ENCODE measurements at places on chromosomes 12 and 14. TPM values are rescaled to one million over a fixed set of nuclear protein-coding genes. Genes with fewer than 3 reads are reported as not detected.
A peak's percentile ranks its signal among the peaks of the same experiment; 100 is the strongest.

DNA sequence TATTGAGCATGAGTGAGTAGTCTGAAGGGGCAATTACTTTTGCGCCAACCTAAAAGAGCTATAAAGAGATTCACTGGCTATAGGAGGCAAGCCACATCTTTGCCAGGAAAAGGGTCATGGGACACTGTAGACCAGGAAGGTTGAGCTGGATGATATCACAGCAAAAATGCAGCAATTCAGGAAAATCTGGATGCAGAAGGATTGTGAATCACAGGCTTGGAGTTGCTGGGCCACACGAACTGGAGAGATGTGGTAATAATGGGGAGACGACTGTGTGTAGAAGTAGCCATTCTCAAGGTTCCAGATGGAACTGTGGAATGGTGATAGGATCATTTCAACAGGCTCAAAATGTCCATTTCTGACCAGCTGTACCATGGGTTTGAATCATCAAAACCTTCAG is 151.4 kb upstream of the DAAM1 start:
- H3K36me3 ChIP-seq: no peaks in the 10 kb centered on the region
- no peak overlapping the region for H3K4me3 ChIP-seq
- no peak overlapping the region for H3K27ac ChIP-seq
- no peaks in the 10 kb centered on the region for H3K4me1 ChIP-seq
- DNase-seq: no peak

DNA sequence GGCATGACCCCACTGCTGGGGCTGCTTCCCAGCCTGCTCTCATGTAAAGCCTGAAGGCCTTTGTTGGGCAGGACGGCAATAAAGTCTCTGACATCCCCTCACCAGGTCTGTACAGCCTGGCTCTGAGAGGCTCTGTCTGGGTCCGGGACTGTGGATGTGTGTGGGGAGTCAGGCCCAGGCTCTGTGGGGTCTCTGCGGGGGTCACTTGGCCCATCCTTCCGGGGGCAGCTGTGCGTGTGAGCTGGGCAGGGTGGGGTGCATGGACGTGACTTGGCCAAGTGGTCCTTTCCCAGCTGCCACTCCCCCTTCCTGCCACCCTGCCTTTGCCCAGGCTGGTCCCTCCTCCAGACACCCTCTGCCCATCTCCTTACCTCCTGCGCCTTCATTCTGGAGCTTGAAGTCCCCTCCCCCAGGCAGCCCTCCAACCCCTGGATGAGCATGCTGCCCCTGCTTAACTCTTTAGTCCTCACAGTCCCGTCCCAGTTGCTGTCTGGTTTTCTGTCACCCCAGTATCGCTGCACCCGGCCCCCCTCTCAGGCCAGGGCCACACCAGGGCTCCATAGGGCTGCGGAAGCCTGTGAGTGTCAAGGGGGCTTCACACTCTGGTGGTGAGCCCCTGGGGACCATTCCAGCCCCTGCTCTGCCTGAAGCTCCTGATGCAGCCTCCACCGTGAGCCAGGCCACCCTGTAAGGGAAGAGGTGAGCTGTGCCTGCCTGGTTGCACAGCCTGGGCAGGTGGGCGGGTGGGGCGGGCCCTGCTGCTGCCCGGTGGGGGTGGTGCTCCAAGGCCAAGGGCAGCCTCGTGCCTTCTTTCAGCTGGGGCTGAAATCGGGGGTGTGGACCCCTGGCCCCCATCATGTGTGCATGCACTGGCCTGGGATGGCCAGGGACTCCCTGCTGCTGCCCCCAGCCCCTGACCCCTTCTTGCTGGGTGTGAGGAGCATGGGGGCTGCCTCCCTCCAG is 25.5 kb upstream of the KIF26A start:
- peaks cover 7% of the 10 kb centered on the region for H3K27me3 ChIP-seq
- no peaks in the 10 kb centered on the region for H3K36me3 ChIP-seq
- no peak overlapping the region for H3K27ac ChIP-seq
- H3K4me1 ChIP-seq: peaks cover 5% of the 10 kb centered on the region
- H3K4me3 ChIP-seq: no peak overlapping the region
- peak; percentile 11 for DNase-seq

- no peak for DNase-seq
- H3K4me1 ChIP-seq: peaks cover 5% of the 10 kb centered on the region
- H3K27ac ChIP-seq: no peak overlapping the region
- no peaks in the 10 kb centered on the region for H3K36me3 ChIP-seq
- H3K27me3 ChIP-seq: no peaks in the 10 kb centered on the region
- no peak overlapping the region for H3K4me3 ChIP-seq
Observed at GRCh38 chr12:124592050-124592449, 24.6 kb upstream of the NCOR2 start.

- DNase-seq: no peak
- no peaks in the 10 kb centered on the region for H3K36me3 ChIP-seq
- H3K4me3 ChIP-seq: no peak overlapping the region
- peaks cover 16% of the 10 kb centered on the region for H3K4me1 ChIP-seq
- H3K27ac ChIP-seq: no peak overlapping the region
Observed at GRCh38 chr14:90632451-90632850, 183.8 kb downstream of the TTC7B start.

- no peak overlapping the region for H3K4me3 ChIP-seq
- H3K27ac ChIP-seq: no peak overlapping the region
- no peaks in the 10 kb centered on the region for H3K36me3 ChIP-seq
Observed at GRCh38 chr12:90987520-90987919, 17.3 kb downstream of the EPYC start.

DNA sequence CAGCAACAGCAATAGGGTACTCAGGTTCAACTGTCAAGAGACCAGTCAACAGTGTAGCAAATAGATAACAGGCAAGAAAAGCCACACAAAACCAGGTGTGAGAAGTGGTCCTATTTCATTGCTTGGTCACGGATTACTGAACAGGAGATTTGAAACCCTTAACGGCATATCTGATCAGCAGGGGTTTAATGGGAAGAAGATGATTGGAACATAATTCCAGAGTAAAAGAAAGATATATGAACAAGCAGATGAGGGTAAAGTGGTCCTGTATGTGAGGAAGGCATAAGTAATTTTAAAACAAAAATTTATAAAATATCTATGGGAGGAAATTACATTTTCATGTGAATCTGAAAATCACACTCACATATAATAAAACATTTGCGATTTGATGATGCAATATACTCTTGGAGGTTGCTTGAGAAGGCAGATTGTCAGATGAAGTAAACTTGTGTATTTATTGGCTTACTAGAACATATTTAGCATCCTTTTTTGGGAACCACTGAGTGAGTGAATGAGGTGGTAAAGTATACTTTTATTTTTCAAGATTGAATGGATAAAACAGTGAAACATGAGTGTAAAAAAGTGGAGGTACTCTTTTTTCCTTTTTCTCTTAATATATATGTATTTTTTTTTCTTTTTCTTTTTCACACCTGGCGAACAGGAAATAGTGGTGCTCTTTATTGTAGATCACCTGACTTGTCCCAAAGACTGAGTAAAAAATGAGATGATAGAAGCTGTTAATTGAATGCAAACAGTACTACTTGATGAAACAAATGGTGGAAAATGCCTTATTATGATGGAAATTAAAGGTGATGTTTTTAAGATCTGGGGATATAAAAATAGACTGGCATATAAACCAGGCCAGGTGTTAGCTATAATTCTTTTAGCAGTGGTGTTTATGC is 21.6 kb upstream of the SDR39U1 start:
- H3K4me3 ChIP-seq: no peak overlapping the region
- H3K27me3 ChIP-seq: no peaks in the 10 kb centered on the region
- no peak overlapping the region for H3K27ac ChIP-seq
- no peaks in the 10 kb centered on the region for H3K36me3 ChIP-seq
- DNase-seq: no peak

DNA sequence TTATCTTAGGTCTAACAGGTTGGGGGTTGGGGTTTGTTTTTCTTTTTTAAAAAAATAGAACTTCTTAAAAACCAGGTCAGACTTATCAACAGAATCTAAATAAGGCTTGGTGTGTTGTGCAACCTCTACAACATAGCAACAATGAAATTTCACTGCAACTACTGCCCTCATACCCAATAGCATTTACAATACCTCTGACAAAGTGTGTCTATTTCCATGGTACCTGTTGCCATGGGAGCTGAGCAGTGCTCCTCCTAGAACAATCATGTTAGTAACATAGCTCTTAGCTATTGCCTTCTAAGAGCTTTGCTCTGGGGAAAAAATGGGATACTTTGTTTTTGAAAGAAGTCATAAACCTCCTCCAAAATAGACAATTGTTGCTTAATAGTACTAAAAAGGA is 103.3 kb upstream of the CCDC175 start:
- no peaks in the 10 kb centered on the region for H3K4me1 ChIP-seq
- H3K27me3 ChIP-seq: peaks cover 2% of the 10 kb centered on the region
- peak; percentile 23 for DNase-seq

DNA sequence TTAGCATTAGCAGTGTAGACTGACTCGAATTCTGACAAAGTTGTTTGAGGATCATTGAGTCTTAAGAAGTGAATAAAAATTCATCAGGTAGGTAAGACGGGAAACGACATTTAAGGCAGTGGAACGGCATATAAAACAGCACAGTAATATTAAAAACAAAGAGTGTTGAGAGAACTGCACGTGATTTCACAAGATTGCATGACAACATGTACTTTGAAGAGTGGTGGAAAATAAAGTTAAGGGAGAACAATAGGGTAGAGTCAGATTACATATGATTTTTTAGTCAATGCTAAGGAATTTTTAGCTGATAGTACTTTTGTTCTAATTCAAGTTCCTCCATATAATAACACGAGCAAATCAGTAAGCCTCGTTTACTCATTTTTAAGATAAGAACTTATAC is 115.4 kb downstream of the SOX5 start:
- H3K27ac ChIP-seq: no peak overlapping the region
- no peaks in the 10 kb centered on the region for H3K4me1 ChIP-seq
- no peaks in the 10 kb centered on the region for H3K27me3 ChIP-seq
- DNase-seq: no peak
- H3K4me3 ChIP-seq: no peak overlapping the region

DNA sequence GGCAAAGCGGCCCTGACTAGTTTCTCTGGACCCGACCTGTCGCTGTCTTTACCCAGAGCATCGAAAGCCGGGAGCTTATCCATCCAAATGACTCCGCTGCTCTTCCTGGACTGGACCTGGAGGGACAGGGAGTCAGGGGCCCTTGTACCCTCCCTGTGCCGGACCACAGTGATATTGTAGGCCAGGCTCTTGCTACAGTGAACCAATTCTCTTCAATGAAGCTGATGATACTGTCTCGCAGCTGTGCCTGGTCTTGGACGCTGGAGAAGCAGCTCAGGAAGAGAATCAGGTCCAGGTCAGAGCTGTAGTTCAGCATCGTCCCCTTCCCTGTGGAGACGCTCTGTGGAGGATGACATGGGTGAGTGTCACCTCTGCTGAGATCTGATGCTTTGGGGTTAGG is 14.7 kb upstream of the OASL start:
- no peak for DNase-seq
- H3K36me3 ChIP-seq: no peaks in the 10 kb centered on the region
- no peak overlapping the region for H3K27ac ChIP-seq

DNA sequence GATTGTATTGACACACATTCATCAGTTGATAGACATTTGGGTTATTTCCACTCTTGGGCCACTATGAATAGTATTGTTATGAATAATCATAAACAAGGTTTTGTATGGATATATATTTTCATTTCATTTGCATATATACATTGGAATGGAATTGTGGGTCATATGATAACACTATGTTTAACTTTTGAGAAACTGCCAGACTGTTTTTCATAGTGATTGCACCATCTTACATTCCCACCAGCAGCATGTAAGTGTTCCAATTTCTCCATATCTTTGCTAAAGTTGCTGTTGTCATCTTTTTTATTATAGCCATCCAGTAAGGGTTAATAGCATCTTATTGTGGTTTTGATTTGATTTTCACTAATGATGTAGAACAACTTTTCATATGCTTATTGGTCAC is 198.5 kb upstream of the PPFIA2 start:
- no peak for DNase-seq
- H3K4me3 ChIP-seq: no peak overlapping the region
- H3K27me3 ChIP-seq: no peaks in the 10 kb centered on the region

DNA sequence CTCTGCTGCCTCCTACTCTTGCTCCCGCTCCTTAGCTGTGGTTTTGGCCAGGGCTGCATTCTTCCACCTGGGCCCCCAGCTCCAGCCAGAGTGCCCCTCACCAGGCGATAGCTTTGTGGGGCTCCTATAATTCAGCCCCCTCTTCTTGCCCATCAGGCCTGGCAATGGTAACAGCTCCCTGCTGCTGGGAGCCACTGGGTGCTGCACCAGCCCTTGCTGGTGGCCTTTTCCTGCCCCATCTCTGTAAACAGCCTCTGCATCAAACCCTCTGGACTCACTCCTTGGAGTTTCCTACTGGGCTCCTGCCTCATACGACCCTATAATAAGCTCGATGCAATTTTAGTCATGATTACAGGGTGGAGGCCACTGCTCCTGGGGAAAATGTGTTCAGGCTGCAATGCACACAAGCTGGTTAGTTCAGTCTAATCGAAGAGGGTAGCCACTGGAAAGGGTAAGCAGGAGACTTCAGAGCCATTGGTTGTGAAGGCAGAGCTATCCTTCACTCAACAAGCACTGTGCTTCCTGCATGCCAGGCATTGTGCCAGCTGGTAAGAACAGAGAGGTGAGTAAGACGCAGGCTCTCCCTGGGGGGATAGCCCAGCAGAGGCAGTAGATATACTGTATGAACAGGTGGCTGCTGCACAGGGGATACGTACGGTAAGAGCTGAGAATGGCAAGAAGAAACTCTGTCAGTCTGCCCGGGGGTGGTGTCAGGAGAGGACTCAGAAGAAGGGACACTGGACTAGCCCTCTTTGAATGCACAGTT is 24.7 kb downstream of the CLMN start:
- DNase-seq: no peak
- no peaks in the 10 kb centered on the region for H3K27me3 ChIP-seq
- H3K4me3 ChIP-seq: no peak overlapping the region
- H3K36me3 ChIP-seq: no peaks in the 10 kb centered on the region

DNA sequence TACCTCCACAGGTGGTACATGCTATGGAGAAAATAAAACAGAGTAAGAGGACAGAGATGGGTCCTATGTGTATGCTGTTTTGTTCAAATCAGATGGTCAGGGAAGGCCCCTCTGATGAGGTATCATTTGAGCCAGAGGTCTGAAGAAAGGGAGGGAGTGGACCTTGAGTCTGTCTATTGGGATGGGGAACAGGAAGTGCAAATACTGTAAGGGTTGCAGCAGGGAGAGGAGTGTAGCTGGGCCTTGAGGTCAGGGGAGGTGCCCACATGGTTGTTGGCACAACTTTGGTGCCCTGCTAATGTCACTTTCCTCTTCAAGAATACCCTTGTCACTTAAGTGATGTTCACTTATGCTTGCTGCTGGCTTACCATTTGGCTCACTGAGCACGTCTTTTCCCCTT is 83.3 kb downstream of the PRKCH start:
- no peak overlapping the region for H3K27ac ChIP-seq
- H3K27me3 ChIP-seq: no peaks in the 10 kb centered on the region
- peaks cover 2% of the 10 kb centered on the region for H3K4me1 ChIP-seq
- H3K4me3 ChIP-seq: no peak overlapping the region
- no peaks in the 10 kb centered on the region for H3K36me3 ChIP-seq

- DNase-seq: no peak
- H3K27me3 ChIP-seq: no peaks in the 10 kb centered on the region
- H3K36me3 ChIP-seq: no peaks in the 10 kb centered on the region
Observed at GRCh38 chr12:114888928-114889584, 205.1 kb upstream of the TBX3 start.

Gene PRICKLE1
- 60.1 TPM for total RNA-seq

Gene MYRFL
- total RNA-seq: 1.9 TPM

Gene POTEG
- total RNA-seq: not detected

Gene FGF23
- total RNA-seq: not detected

Gene KITLG
- 142 TPM for total RNA-seq

Gene IQSEC3
- 0.51 TPM for total RNA-seq

Gene SMIM41
- total RNA-seq: 6.5 TPM

Gene RBP5
- total RNA-seq: 1.9 TPM
